ENCODE measurements at places on chromosomes 2 and 18.
A peak's percentile ranks its signal among the peaks of the same experiment; 100 is the strongest.

- DNase-seq: no peak
Measured at GRCh38 chr18:56988022-56988421, 158.9 kb upstream of the BOD1L2 start.

GRCh38 chr18:75723521-75724340 is 296.2 kb upstream of the SMIM21 start:
- no peak for DNase-seq

DNA sequence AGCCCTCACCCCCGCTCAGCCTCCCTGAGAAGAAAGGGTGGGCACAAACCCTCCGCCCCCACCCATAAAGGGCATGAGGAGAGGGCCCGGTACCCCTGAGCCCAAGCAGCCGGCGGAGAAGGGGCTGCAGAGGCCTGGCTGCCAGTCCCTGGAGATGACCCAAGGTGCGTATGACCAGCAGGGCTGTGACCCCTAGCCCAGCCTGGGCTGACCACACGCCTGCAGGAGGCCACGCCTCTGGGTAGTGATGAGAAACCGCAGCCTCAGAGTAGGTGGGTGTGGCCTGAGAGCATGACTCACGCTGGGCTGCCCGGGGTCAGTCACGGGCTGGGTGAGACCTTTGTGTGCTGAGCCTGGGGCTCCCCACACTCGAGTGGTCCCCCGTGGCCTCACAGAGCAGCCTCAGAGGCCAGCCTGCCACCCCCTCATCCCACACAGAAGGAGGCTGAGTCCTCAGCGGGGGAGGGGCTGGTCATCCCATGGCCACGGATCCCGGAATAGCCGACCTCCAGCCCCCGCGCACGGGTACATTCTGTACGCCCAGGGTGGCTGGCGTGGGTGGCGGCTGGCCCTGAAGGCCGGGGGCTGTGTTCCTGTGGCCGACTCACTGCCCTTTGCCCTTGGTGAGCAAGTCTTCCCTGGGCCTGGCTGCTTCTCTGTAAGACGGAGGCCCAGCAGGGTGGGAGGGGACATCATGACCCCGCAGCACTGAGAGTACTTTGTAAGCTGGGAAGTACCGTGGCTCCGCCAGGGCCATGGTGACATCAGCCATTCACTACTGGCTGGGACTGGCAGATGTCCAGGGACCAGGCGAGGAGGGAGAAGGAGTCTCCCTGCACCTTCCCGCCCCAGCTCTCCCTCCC is 110.8 kb upstream of the OTOS start:
- DNase-seq: peak; percentile 89

DNA sequence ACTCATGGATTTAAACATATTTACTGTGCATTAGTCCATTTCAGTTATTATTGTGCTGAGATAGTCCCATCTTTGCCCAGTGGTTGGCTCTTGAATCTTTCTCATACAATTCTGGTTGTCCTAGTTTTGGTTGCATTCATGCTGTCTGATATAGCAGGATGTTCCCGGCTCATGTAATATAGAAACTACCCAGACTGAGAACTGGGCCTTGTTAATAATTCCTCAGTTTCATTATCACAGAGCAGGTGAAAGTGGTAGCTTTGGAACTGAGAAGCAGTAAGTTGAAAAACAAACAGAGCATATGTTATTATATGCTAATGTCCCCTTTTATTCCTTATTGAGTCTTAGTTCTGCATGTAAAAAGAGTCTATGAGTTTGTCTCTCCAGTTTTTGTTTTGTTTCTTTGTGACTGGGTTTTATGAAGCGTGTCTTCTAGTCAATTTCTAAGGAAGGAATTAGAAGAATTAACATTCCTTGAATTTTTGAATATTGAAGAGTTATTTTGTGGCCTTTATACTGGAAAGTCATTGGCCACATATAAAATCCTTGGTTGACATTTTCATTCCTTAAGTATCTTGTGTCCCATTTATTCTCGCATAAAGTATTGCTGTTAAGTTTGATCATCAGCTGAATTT is 43.3 kb downstream of the EIF5B start:
- no peak for DNase-seq

DNA sequence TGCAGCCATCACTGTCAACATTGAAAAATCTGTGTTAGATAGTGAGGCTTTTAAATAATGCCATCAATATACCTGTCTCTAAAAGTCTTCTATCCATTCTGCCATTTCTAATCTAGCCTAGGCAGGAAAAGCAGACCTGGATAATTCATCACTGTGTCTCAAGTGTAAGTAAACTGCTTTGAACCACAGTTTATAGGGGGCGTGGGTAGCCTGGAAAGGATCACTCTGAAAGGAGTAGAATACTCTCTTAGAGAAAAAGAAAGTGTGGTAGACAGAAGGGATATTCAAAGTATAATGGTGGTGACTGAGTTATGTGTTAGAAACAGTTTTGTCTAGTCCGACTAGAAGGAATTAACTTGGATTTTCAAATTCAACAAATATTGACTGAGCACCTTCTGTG is 40.8 kb downstream of the CERS6 start:
- no peak for DNase-seq

DNA sequence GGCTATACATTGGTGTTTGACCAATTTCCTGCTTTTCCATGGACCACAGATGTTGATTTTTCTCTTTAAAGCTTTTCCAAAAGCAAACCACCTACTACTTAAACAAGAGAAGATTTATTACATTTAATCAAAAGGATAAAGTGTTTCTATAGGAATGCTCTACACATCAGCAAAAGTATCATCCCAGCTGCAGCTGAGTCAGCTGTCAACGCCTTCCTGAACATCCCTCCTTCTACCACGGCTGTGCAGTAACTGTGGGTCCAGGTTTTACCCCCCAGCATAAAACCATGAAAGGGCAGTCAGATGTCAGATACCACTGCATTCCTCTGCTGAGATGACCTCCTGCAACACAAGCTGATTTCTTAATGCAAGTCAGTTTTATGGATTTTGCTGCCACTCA is 524.5 kb upstream of the MEX3C start:
- DNase-seq: no peak

GRCh38 chr2:171968509-171968908 is 31.2 kb upstream of the METAP1D start:
- no peak for DNase-seq

DNA sequence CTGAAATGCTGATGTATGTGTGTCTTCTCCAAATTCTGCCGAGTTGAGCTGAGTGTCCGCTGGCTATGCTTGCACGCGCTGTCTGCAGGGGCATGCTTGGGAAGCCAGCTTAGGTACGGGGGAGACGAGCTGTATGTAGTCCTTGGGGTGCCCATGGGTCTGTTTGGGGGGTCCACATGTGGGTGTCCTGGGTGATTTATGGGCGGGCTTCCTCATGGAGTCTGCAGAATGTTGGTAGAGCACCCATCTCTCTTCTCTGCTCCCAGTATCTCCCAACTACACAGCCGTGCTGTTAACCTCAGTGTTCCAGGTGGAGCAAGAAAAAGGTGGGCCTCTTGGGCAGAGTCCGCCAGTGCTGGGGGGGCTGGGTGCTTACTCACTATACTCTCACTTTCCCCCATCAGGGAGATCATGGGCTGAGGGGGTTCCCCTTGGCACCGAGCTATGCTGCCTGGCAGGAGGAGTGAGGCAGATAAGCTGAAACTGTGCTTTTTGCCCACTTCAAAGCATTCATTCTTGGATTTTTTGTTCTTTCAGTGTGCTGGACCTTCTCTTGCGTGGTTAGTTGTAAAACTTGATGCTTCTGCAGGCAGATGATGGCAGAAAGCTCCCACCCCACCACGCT is 128.2 kb upstream of the ALKAL2 start:
- no peak for DNase-seq

GRCh38 chr2:72347081-72347480 is 199.4 kb upstream of the CYP26B1 start:
- DNase-seq: no peak

All from cardiac septum (tissue), 1 donor.